Left lung (tissue), 14 donors: ENCODE measurements at places on chromosomes 1 and 21.
A peak's percentile ranks its signal among the peaks of the same experiment; 100 is the strongest.

DNA sequence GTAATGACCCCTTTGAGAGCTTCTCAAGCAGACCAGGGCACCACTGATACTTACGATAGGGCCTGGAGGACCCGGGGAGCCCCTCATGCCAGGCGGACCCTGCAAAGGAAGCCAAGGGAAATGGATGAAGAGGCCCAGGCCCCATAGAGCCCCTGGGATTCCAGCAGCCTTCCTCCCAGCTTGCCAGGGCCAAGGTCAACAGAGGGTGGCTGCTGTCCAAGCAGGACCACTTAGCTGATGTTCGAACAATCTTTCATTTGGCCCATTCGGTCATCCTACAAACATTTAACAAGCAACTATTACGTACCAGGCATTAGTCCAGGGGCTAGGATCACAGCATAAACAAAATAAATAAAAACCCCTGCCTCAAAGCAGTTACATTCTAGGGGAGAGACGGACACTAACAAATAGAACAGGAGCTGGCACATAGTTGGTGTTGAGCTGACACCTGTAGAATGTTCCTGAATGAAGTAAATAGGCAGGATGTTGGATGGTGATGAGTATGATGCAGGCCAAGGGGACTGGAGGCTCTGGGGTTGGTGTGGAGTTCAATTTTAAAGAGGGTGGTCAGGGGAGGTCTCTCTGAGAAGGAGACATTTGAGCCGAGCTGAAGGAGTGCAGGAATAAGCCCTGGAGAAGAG lies 27.0 kb upstream of the PEF1 start:
- H3K36me3 ChIP-seq: no peaks in the 10 kb centered on the region
- H3K27me3 ChIP-seq: no peaks in the 10 kb centered on the region
- peaks cover 18% of the 10 kb centered on the region for H3K4me1 ChIP-seq
- no peak overlapping the region for H3K27ac ChIP-seq
- H3K4me3 ChIP-seq: no peak overlapping the region

DNA sequence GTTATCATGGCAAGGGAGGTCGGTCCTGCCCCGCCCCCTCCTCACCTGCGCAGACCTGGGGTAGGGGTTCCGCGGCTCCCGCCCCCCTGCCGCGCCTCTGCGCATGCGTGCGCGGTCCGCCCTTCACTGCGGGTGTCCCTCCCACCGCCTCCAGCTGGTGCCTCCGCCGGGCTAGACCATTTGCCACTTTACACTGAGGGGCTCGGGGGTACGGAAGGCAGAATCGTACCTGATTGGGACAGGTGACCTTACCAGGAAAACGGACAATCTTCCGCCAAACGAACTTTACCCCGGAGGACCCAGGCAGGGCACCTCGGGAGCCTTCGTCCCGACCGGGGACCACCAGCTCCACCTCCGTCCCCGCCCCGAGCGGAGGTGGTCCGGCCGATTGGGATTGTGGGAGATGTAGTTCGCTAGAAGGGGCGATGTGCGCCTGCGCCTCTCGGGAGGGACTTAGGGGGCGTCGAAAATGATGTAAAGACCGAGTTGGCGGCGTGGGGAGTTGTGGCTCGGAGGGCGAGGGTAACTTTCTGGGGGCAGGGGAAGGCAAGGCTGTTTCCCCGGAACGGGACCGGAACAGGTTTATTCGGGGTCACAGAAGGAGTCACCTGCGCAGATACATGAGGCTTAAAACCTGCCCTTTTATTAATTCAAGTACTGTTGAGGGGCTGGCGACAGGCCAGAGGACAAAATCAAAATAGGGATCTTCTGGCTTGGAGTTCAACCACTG lies at the start of gene DNAJC28:
DNAJC28 (minus strand) TSS at position 344 of the 730 bp plus-strand sequence. CDS start 2,323 bp downstream, outside the sequence.
- peak within 1 kb of the TSS; percentile 76 for H3K4me3 ChIP-seq
- no peaks in the 10 kb centered on the region for H3K27me3 ChIP-seq
- no peaks in the 10 kb centered on the region for H3K36me3 ChIP-seq

DNA sequence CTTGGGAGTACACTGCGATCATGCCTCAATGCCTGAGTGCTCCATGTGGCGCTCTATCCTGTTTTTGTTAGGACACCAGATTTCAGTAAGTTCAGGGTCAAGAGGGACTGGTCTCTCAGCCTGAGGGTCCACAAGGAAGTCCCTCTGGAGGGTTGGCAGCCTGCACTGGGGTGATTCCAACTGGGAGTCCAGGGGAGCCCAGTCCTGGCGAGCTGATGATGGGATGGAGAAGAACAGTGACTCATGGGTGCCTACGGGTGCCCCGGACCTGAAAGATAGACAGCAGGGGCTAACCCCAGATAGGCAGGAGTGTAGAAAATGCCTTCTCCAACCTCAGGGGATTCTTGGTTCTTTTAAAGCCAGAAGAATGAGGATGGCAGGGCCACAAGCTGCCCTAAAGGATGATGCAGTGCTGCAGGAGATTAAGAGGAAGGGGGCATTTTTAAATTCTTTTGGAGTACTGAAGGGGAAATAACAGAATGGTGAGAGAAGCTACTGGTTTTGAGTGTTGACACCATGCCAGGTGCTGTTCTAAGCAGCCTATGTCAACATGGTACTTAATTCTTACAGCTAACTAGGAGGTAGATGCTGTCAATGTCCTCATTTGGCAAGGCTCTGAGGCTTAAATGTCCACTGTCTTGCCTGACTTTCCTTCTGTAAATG lies 68.4 kb upstream of the TLR5 start:
- H3K4me1 ChIP-seq: no peaks in the 10 kb centered on the region
- no peak overlapping the region for H3K4me3 ChIP-seq
- H3K27me3 ChIP-seq: no peaks in the 10 kb centered on the region
- no peak for DNase-seq
- no peak overlapping the region for H3K27ac ChIP-seq
- no peaks in the 10 kb centered on the region for H3K36me3 ChIP-seq

- H3K27ac ChIP-seq: no peak overlapping the region
- DNase-seq: no peak
- no peaks in the 10 kb centered on the region for H3K4me1 ChIP-seq
- H3K27me3 ChIP-seq: no peaks in the 10 kb centered on the region
Observed at GRCh38 chr21:18369115-18369514, 34.5 kb downstream of the TMPRSS15 start.

DNA sequence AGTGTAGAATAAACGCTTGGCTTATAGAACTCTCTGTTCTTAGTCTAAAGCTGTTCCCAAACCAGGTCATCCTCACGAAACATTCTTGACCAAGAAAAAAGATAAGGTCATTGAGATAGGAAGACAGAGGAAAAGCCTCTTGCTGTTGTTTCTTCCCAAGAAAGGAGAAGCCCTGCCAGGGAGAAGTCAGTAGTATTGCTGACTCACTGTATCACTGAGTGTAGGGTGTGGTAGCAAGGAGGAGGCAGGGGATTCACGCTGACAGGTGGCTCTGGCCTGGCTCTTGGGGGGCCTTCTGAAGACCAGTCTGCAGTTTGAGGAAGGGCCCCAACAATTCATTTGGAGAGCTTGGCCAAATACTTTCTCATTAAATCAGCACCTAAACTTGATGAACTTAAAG lies 97.8 kb downstream of the CD247 start:
- H3K4me3 ChIP-seq: no peak overlapping the region
- H3K4me1 ChIP-seq: no peaks in the 10 kb centered on the region
- no peak overlapping the region for H3K27ac ChIP-seq
- no peaks in the 10 kb centered on the region for H3K27me3 ChIP-seq
- no peaks in the 10 kb centered on the region for H3K36me3 ChIP-seq

GRCh38 chr1:100485855-100486258 lies 52.1 kb upstream of the GPR88 start:
- no peaks in the 10 kb centered on the region for H3K27me3 ChIP-seq
- H3K4me3 ChIP-seq: no peak overlapping the region
- H3K4me1 ChIP-seq: no peaks in the 10 kb centered on the region
- no peak for DNase-seq

GRCh38 chr1:20449735-20450311 lies 36.2 kb downstream of the CAMK2N1 start:
- H3K27me3 ChIP-seq: peaks cover 41% of the 10 kb centered on the region
- no peak overlapping the region for H3K4me3 ChIP-seq
- no peaks in the 10 kb centered on the region for H3K4me1 ChIP-seq
- no peaks in the 10 kb centered on the region for H3K36me3 ChIP-seq
- no peak overlapping the region for H3K27ac ChIP-seq

GRCh38 chr21:38875694-38876492 lies 70.2 kb downstream of the ETS2 start:
- peaks cover 14% of the 10 kb centered on the region for H3K4me1 ChIP-seq
- DNase-seq: no peak
- H3K4me3 ChIP-seq: no peak overlapping the region

- H3K27ac ChIP-seq: no peak overlapping the region
- DNase-seq: no peak
- no peaks in the 10 kb centered on the region for H3K36me3 ChIP-seq
- H3K4me3 ChIP-seq: no peak overlapping the region
Observed at GRCh38 chr1:168391851-168392681, 111.4 kb downstream of the TBX19 start.

DNA sequence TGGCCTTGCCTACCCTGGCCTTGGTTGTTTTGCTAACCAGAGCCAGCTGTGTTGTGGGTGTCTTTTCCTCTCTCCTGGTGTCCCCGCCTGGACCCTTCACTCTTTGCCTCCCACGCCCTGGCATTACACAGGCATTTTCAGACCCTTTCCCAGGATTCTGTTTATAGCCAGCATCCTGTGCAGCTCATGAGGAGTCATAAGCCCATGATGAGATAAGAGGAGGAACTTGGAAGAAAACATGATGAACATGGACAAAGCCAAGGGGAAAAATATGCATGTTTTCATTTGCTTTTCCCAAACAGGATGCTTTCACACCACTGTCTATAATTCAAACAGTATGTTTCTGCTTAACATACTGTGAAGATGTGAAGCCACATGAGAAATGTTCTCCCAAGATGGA lies 18.7 kb upstream of the WARS2 start:
- no peak for DNase-seq
- H3K27ac ChIP-seq: no peak overlapping the region
- H3K4me3 ChIP-seq: no peak overlapping the region
- no peaks in the 10 kb centered on the region for H3K36me3 ChIP-seq
- H3K27me3 ChIP-seq: no peaks in the 10 kb centered on the region

DNA sequence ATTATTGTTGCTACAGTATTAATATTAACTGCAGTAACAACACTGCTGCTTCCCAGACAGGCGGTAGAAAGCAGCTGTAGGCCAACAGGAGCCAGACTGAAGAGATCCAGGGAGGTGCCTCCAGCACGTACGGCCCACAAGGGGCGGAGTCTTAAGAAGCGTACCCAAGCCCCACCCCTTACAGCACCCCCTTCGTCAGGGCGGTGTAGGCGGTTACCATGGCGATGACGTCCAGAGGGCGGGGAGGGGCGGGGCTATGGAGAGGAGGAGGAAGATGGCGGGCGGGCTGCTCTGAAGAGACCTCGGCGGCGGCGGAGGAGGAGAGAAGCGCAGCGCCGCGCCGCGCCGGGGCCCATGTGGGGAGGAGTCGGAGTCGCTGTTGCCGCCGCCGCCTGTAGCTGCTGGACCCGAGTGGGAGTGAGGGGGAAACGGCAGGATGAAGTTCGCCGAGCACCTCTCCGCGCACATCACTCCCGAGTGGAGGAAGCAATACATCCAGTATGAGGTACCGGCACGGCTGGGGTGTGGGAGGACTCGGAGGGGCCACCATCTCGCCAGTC lies at the start of gene XPR1:
XPR1 (plus strand) TSS at position 257 of the 560 bp plus-strand sequence; CDS start at position 437, 180 bp downstream.
- H3K27me3 ChIP-seq: no peaks in the 10 kb centered on the region
- H3K36me3 ChIP-seq: no peaks in the 10 kb centered on the region
- peak; percentile 99 for DNase-seq
- H3K4me1 ChIP-seq: peaks cover 29% of the 10 kb centered on the region
- peak within 1 kb of the TSS; percentile 86 for H3K4me3 ChIP-seq

GRCh38 chr1:46150085-46150484 lies 17.7 kb upstream of the PIK3R3 start:
- no peaks in the 10 kb centered on the region for H3K36me3 ChIP-seq
- no peak overlapping the region for H3K4me3 ChIP-seq
- no peaks in the 10 kb centered on the region for H3K27me3 ChIP-seq
- no peak overlapping the region for H3K27ac ChIP-seq
- H3K4me1 ChIP-seq: no peaks in the 10 kb centered on the region

DNA sequence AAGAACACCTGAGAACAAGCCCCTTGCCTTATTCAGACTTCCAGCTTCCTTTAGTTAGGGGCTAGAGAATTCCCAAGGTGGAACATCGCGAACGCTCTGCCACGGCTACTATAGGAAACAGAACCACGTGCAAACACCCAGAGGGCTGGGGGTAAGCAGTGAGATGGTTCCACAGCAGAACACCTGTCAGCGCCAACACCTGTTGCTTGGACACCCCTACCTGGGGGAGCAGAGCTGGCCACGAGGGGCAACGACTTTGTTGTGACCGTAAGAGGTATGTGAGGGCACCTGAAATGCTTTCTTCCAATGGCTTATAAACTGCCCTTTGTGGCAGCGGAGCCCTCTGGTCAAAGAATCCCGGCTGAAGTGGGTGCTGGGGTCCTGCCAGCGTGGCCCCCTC lies 50.7 kb downstream of the MRPL37 start:
- no peaks in the 10 kb centered on the region for H3K4me1 ChIP-seq
- no peak for DNase-seq
- peak overlapping the region; percentile 42 for H3K27ac ChIP-seq
- no peaks in the 10 kb centered on the region for H3K27me3 ChIP-seq
- H3K36me3 ChIP-seq: peaks cover 13% of the 10 kb centered on the region
- H3K4me3 ChIP-seq: no peak overlapping the region

DNA sequence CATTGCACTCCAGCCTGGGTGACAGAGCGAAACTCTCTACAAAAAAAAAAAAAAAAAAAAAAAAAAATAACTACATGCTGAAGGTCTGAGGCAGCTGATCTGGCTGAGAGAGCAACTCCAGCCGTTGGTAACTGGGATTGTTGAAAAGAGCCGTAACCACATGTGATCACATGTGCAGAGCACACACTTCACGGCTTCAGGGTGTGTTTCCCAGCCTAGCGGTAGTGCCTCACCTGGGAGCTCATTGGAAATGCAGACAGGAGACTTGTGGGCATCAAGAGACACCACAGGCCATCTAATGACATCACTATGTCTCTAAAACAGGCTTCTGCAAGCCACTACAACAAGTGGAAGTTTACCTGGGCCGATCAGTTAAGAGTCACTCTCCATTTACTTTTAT lies 11.8 kb upstream of the OTUD7B start:
- H3K27me3 ChIP-seq: peaks cover 96% of the 10 kb centered on the region
- no peak overlapping the region for H3K27ac ChIP-seq
- no peak for DNase-seq
- H3K4me3 ChIP-seq: no peak overlapping the region
- no peaks in the 10 kb centered on the region for H3K36me3 ChIP-seq

DNA sequence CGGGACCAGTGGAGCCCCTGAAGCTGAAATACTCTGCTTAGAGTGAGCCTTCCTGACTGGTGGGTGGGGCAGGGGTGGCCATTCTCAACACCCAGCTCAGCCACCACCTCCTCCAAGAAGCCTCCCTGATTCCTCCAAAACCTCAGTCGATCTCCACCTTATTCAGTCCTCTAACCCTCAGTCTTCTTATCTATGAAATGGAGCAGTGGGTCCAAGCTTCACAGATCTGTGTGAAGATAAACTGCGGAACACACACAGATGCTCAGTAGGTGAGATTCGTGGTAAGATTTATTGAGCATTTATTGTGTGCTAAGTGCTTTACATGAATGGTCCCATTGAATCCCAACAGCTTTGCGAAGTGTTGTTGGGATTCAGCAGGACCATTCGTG lies 93.1 kb upstream of the RUNX3 start:
- H3K27me3 ChIP-seq: peaks cover 20% of the 10 kb centered on the region
- H3K4me3 ChIP-seq: no peak overlapping the region
- H3K4me1 ChIP-seq: peaks cover 56% of the 10 kb centered on the region
- H3K27ac ChIP-seq: peak overlapping the region; percentile 86

- H3K4me1 ChIP-seq: peaks cover 19% of the 10 kb centered on the region
- DNase-seq: no peak
- no peaks in the 10 kb centered on the region for H3K36me3 ChIP-seq
- no peak overlapping the region for H3K4me3 ChIP-seq
- no peaks in the 10 kb centered on the region for H3K27me3 ChIP-seq
Observed at GRCh38 chr1:185350027-185350442, 33.0 kb upstream of the IVNS1ABP start.

GRCh38 chr1:150558761-150559655 lies 9.8 kb downstream of the ADAMTSL4 start:
- peaks cover 59% of the 10 kb centered on the region for H3K4me1 ChIP-seq
- no peaks in the 10 kb centered on the region for H3K27me3 ChIP-seq
- H3K4me3 ChIP-seq: peak overlapping the region; percentile 25
- peak overlapping the region; percentile 100 for H3K27ac ChIP-seq
